Stimulated activated CD4-positive, alpha-beta T cell treated with anti-CD3 and anti-CD28 coated beads, Interleukin-1b, Interleukin-23, amount 100 ng/mL, for 1 hour (primary cell): ENCODE measurements at places on chromosomes 7 and 10.

GRCh38 chr10:119981826-119982225 lies 89.3 kb downstream of the SEC23IP start:
- DNase-seq = no peak

GRCh38 chr10:113320987-113321386 lies 231.9 kb upstream of the HABP2 start:
- DNase-seq = no peak

GRCh38 chr10:89904755-89905154 lies 203.4 kb downstream of the KIF20B start:
- DNase-seq = no peak

DNA sequence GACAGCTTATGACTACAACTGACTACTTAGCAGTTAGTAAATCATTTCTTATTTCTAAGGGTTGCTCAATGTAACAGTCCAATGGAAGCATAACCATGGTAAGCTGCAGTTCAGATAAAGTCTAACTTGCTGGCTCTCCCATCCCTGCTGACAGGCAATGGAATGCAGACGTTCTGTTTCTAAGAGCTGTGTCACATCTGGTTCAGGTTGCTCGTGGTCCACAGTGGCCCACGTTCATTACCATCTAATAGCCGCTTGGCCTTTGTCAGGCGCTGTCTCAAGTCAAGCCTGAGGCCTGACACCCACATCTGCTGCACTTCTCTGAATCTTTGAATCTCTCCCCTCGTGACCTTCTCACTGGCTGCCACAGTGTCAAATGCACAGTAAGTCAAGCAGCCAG lies 240.8 kb downstream of the FGFR2 start:
- DNase-seq = no peak

DNA sequence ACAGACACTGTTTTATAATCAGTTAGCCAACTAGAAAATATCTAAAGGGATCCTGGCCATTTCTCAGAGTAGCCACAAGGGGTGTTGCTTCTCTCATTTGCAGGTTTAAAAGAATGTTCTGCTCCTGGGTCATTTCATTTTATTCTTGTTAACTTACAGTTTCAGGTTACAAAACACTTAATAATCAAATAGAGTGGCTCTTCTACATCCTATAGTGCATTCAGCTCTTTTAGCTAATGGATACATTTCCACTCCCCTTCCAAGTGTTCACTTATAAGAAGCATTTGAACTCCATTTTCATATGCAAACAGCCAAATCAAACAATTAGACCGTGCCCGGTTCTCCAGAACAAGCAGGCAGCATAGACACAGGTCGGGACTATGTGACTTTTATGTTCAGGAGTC lies 117.5 kb downstream of the TRIL start:
- DNase-seq = no peak

- no peak for DNase-seq
Measured at GRCh38 chr7:140249036-140249806, 72.4 kb upstream of the KDM7A start.

- no peak for DNase-seq
Measured at GRCh38 chr7:79055722-79056415, 397.6 kb downstream of the MAGI2 start.

- DNase-seq = no peak
Measured at GRCh38 chr10:132668048-132668394, 117.9 kb downstream of the NKX6-2 start.

DNA sequence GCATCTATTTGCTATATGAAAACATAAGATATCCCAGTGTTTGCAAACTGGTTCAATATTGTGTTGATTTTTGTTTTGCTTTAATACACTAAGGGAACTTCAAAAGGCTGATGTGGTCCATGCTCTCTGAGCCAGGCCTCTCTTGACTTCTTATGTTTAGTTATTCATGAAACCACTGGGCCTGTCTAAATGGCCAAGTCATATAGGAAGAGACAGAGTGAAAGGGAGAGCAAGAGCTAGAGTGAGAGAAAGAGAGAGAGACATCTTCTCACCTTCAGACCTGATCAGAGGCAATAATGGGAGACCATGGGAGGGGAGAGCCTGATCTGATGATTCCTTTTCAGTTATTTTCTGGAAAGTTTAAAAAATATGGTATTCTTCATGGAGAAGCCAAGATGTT lies 6.1 kb upstream of the FAS start:
- DNase-seq = no peak

DNA sequence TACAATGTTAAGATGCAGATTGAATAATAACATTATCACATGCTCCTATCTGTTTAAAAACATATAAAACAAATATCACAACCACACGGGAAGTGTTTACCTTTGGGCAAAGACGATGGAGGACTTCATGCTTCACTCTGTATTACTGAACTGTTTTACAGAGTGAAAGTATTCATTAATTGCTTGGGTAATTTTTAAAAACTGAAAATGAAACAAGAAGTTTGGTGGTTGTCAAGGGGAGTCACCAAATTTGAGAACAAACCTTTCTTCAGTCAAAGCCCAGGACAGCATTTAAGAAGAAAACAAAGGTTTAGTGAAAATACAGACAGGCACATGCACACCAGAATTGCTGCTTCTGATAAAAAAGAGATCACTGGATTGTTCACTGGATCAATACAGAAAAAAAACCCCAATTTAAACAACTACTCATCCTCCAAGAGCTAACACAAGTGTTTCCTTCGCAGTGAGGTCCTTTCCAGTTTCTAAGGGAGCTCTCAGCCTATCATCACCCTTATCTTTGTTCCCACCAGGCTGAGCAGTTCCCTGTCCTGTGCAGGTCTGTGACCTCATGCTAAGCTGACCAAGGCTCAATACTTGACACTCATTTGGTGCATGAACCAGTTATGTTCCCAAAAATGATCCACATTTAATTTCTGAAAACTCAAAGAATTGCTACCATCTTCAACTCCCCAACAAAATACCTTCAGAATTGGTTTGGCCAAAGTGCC lies 8.8 kb downstream of the PARP12 start:
- no peak for DNase-seq

DNA sequence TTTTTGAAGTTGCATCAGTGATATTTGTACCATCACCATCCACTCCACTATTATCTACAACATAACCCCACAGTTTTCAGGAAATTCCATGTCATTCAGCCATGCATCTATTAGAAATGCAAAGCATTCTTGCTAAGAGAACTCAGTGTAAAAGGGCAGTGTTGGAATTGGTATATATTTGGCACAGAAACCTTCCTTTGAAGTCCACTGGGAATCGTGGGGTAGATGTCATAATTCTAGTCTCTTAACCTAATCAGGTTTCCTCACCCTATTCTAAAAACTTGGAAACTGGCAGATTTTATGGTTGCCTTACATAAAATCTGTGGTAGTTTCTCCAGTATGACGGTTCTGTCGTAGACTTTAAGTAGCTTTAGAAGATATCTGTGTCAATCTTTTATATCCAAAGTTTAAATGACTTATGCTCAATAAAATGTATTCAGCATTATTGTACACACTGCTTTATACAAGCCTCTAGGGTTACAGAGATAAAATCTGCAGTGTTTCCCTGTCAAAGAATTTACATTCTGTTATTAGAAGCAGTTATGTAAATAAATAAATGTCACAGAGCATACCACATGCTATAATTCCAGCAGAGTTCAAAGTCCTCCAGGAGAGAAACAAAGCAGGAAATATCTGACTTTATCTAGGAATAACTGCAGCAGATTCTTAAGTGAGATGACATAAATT lies 704.4 kb upstream of the CELF2 start:
- DNase-seq = no peak

- DNase-seq = no peak
Measured at GRCh38 chr10:5159126-5159525, 25.8 kb downstream of the AKR1C8 start.

DNA sequence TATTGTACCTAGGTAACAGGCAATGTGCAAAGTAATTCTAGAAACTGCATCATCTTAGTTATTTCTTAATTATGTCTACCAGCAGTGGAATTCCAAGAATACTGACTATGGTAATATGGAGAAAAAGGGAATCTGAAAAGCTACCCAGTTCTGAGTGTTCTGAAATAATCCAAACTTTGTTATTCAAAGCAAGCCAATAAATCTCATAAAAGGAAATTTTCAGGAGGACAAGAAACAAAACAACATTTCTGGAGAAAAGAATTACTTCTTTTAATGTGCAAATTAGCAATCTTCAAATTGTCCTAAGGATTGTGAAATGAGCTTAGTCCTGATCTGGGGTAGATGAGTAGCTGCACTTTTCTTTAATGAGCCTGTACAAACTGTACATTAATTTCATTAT lies 88.8 kb downstream of the MYO3A start:
- no peak for DNase-seq

- DNase-seq = no peak
Measured at GRCh38 chr10:129099486-129099885, 367.6 kb upstream of the MGMT start.

DNA sequence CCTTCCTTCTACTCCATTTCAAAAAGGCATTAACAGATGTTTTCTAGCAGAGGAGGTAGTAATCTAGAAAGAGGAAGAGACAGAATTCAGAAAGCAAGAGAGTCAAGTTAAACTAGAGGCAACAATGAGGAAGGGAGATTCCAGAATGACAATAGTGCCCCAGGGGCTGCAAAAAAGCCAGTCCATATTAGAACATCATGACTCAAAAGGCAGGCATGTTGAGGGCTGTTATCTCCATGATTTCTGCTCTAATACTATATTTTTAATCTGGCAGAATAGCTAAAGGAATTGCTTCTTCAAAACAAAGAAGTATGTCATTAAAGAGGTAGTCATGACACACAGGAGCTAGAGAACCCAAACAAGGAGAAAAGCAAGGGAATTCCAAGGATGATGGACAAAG lies 599.6 kb downstream of the INHBA start:
- DNase-seq = no peak

DNA sequence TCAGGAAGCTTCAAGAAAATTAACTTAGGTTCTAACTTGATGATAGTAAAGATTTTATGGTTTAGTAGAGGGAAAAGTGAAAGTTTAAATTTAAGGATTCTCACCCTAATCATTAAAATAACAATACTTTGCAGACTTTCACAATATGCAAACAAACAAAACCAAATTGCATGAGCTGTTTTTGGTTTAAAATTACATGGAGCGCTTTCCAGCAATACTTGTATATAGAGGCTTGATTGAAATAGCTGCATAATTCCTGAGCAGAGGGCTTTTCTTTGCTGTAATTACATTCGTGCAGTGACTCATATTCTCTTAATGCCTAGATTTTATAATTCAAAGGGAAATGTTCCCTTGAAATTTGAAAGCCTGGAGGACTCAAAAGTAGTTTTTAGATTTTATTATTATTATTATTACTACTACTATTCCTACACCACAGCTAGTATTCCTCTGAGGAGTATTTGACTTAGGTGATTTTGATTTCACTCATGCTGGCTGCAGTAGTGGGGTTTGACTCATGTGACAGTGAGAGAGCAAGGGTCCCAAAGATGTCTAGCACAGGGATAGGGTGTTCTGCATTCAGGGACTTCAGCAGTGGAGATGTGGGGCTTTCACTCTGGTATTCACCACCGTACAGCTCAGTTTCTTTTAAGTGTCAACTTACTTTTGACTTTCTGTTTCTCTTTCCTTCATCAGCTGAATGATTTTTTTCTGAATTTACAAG lies 138.1 kb downstream of the ADAM22 start:
- DNase-seq = no peak

- no peak for DNase-seq
Measured at GRCh38 chr10:10007957-10008356, 1009.7 kb upstream of the CELF2 start.

- no peak for DNase-seq
Measured at GRCh38 chr7:137774793-137775201, 72.0 kb downstream of the DGKI start.

GRCh38 chr10:111034598-111035310 lies 42.1 kb upstream of the ADRA2A start:
- no peak for DNase-seq
